ENCODE measurements at places on chromosomes 2 and 18.

DNA sequence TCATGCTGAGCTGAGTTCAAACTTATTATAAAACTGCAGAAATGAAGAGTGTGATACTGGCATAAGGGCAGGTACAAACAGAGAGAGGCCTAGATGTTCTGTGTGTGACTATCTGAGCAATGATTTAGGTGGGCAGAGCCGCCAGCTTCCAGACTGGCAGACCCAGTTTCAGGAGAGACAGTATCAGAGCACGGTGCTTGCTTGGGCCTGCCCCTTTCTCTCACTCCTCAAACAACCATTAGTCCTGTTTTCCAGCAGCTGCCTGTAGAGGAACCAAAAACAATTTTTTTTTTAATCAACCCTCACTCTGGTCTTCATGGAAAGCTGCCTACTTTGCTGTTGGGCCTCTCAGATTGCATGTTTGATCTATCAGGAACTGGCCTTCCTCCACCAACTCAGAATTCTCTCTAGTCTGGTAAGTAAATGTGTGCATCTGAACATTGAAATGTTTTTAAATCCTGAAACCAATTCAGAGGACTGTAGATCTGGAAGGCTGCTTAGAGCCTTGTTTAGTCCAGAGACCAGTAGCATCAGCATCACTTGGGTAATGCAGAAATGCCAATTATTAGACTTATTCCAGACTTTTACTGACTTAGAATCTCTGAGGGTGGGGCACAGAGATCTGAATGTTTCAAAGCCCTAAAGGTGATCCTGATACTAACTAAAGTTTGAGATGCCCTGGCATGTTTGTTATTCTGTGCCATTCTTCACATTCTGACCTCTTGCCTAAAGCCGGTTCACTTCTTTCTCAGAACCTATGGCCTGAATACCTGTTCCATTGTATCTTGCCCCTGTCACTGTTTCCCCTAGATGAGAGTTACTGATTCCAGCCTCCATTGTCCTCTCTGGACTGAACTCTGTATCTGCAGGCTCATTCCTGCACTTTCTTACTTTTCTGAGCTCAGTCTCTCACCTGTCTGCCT, 24.8 kb upstream of the CRIM1 start:
- H3K27me3 ChIP-seq = no peaks in the 10 kb centered on the region
- no peaks in the 10 kb centered on the region for H3K36me3 ChIP-seq
- no peak overlapping the region for H3K4me3 ChIP-seq
- peaks cover 14% of the 10 kb centered on the region for H3K4me1 ChIP-seq
- DNase-seq = no peak

DNA sequence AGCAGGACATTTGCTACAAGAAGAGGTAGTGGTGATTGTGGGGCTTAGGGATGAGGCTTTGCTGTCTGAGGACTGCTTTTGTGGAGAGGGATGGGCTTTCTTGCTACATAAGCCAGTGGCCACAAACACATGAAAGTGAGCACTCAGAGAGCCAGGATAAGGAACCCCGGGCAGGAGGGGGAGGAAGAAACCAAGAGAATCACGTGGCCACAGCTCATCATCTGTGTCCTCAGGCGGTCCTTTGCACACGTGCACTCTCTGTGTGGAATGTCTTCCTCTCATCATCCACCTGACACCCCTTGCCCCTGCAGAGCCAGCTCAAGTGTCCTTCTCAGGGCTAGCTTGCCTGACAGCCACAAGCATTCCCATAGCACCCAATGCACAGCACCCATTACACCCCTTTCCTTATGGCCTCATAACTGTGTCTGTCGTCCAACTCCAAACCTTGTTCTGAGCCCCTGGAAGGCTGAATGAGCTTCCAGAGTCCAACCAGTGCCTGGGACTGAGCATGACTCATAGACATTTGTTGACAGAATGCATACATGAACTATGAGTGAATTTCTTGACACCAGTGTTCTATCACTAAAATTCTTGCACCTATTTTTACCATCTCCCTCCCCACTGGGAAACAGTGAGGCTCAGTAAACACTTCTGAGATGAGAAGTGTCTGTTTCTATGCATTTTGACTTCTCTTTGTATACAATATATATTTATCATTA, 398.3 kb downstream of the ALK start:
- no peak overlapping the region for H3K27ac ChIP-seq
- no peaks in the 10 kb centered on the region for H3K27me3 ChIP-seq
- H3K4me3 ChIP-seq = no peak overlapping the region

DNA sequence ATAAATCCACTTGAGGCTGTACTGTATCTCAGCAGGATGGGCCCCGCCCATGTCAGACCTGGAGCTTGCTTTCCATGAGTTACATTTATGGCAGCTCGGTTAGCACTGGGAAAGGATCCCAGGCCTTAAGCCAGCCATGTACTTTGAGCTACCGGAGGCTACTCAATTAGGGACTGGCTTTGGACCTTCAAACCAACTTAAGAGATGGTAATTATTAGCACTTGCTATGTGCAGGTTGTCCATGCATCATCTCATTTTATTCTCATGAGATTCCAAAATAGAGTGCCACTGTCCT, 64.4 kb downstream of the ACTR2 start:
- H3K27me3 ChIP-seq = no peaks in the 10 kb centered on the region
- no peak overlapping the region for H3K27ac ChIP-seq
- no peak overlapping the region for H3K4me3 ChIP-seq
- no peaks in the 10 kb centered on the region for H3K36me3 ChIP-seq
- H3K4me1 ChIP-seq = no peaks in the 10 kb centered on the region

DNA sequence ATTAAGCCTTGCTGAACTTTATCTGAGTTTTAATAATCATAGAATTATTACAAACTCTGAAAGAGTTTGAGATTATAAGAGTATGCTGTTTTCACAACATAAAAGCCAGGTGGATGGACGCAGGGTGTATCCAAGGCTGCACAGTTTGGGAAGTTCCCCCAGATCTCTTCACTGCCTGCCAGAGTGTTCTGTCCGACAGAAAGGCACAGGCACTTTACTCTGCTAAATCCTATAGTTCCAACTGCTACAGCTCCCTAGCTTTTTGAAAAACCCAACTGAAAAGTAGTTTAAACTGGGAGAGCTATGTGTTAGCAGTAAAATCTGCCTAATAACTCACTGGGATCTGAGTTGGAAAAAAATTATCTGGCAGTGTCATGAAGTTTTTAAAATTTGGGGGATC, 38.0 kb downstream of the MFSD6 start:
- H3K4me3 ChIP-seq = no peak overlapping the region
- H3K4me1 ChIP-seq = no peaks in the 10 kb centered on the region
- H3K36me3 ChIP-seq = no peaks in the 10 kb centered on the region
- no peak for DNase-seq
- no peak overlapping the region for H3K27ac ChIP-seq
- H3K27me3 ChIP-seq = no peaks in the 10 kb centered on the region

GRCh38 chr2:176999301-176999700, 213.3 kb upstream of the HNRNPA3 start:
- H3K27me3 ChIP-seq = no peaks in the 10 kb centered on the region
- no peak overlapping the region for H3K4me3 ChIP-seq
- H3K4me1 ChIP-seq = no peaks in the 10 kb centered on the region
- no peaks in the 10 kb centered on the region for H3K36me3 ChIP-seq

- no peaks in the 10 kb centered on the region for H3K27me3 ChIP-seq
- no peak overlapping the region for H3K27ac ChIP-seq
- no peak for DNase-seq
- no peaks in the 10 kb centered on the region for H3K36me3 ChIP-seq
Measured at GRCh38 chr2:235936493-235936892, 231.7 kb downstream of the GBX2 start.

DNA sequence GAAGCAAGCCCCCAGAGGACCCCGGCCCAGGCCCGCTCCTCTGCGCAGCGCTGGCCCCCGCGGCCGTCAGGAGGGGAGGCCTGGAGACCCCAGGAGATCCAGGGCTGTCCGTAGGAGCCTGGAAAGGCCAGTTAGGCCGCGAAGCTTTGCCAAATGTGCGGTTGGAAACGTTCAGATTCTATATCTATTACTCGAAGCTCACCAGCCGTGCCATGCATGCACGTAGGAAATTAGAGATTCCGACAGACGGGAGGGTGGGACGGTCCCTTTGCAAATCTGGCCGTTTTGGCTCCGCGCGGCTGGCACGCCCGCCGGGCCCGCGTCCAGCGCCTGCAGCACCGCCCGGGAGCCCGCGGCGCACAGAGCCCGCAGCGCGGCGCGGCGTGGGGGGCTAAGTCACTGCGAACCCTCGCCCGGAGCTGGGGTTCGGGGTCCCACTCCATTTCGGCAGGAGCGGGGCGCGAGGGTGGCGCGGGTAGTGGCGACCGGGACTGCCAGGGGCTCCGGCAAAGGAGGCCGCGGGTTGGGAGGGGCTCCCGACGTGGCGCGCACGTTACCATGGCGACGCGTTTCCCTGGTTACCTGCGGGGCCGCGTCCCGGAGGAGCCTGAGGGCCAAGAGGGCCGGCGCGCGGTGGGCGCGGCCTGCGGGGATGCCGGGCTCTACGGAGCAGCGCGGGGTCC, 488.6 kb upstream of the SMIM21 start:
- H3K4me3 ChIP-seq = no peak overlapping the region
- no peaks in the 10 kb centered on the region for H3K36me3 ChIP-seq
- DNase-seq = no peak
- H3K4me1 ChIP-seq = no peaks in the 10 kb centered on the region

- H3K4me3 ChIP-seq = no peak overlapping the region
- H3K27me3 ChIP-seq = no peaks in the 10 kb centered on the region
- H3K4me1 ChIP-seq = no peaks in the 10 kb centered on the region
- no peak overlapping the region for H3K27ac ChIP-seq
- H3K36me3 ChIP-seq = no peaks in the 10 kb centered on the region
Measured at GRCh38 chr2:80894486-80894885, 589.9 kb upstream of the LRRTM1 start.

DNA sequence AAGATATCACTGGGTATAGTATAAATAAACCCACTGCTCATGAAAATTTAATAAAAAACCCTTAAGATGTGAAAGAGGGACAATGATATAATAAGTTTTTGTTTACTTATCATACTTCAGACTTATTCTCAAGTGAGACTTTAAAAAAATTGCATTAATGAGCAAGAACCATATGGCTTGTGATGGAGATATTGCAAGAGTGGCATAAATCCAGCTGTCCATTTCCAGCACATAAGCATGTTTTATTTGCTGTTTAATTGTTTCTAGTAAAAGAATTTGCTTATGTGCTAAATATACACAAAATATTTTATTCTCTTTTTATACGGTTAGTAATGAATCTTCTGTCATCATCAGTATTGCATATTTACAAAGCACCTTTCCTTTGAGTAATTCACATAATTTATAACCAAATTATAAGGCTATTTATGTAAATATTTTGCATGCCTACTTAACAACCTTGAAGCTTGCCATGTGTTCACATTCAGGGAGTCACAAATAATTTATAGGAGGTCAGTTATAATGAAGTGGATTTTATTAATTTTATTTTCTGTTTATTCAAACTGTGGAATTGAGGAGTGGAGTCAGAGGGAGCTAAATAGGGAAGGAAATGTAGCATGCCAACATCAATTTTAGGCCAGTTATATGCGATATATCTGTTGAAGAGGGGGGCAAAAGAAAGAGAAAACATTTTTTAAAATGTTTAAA, 318.5 kb upstream of the CWC22 start:
- DNase-seq = no peak
- no peaks in the 10 kb centered on the region for H3K4me1 ChIP-seq
- H3K4me3 ChIP-seq = no peak overlapping the region
- H3K27ac ChIP-seq = no peak overlapping the region

GRCh38 chr2:223100061-223100511, 48.1 kb downstream of the KCNE4 start:
- H3K27ac ChIP-seq = no peak overlapping the region
- no peaks in the 10 kb centered on the region for H3K27me3 ChIP-seq
- H3K4me1 ChIP-seq = no peaks in the 10 kb centered on the region
- DNase-seq = no peak
- H3K4me3 ChIP-seq = no peak overlapping the region

GRCh38 chr2:220962556-220962955, 609.5 kb downstream of the EPHA4 start:
- no peaks in the 10 kb centered on the region for H3K27me3 ChIP-seq
- DNase-seq = no peak
- H3K4me3 ChIP-seq = no peak overlapping the region
- H3K36me3 ChIP-seq = no peaks in the 10 kb centered on the region

GRCh38 chr18:58221060-58221725, 177.2 kb downstream of the NEDD4L start:
- no peaks in the 10 kb centered on the region for H3K27me3 ChIP-seq
- peak overlapping the region; percentile 87 for H3K27ac ChIP-seq
- peaks cover 30% of the 10 kb centered on the region for H3K4me1 ChIP-seq
- DNase-seq = peak; percentile 82
- no peaks in the 10 kb centered on the region for H3K36me3 ChIP-seq
- H3K4me3 ChIP-seq = peak overlapping the region; percentile 69

DNA sequence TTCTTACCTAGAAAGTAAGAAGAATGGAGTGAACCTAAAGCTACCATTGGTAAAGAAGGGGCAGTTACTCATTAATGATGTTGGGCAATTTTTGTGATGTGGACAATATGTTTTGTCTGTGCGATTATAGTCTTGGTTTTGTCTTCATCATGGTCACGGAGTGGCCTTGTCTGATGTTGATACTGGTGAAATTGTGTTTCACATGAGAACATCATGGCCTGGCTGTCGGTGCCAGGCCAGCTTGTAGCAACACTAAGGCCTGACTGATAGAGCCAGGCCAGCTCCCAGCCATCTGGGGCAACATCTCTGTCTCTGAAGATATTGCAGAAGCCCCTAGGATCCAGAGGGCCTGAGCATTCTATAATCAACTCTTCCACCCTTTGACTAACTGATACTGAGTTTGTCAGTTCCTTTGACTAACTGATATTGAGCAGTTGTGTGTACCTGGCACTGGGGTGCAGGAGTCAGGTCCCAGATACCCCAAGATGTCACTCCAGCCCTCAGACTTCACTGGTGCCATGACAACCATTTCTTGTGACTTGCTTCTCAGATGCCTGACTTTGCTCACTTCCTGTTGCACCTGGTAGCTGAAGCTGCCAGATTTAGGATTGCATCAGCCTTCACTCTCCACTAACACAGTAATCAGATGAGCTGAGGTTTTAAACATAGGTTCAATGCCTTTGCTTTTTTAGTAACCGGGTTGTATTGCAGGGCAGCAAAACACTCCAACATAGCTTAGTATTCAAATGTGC, 62.5 kb downstream of the RPIA start:
- no peak for DNase-seq
- no peak overlapping the region for H3K27ac ChIP-seq
- H3K27me3 ChIP-seq = no peaks in the 10 kb centered on the region
- no peaks in the 10 kb centered on the region for H3K4me1 ChIP-seq

DNA sequence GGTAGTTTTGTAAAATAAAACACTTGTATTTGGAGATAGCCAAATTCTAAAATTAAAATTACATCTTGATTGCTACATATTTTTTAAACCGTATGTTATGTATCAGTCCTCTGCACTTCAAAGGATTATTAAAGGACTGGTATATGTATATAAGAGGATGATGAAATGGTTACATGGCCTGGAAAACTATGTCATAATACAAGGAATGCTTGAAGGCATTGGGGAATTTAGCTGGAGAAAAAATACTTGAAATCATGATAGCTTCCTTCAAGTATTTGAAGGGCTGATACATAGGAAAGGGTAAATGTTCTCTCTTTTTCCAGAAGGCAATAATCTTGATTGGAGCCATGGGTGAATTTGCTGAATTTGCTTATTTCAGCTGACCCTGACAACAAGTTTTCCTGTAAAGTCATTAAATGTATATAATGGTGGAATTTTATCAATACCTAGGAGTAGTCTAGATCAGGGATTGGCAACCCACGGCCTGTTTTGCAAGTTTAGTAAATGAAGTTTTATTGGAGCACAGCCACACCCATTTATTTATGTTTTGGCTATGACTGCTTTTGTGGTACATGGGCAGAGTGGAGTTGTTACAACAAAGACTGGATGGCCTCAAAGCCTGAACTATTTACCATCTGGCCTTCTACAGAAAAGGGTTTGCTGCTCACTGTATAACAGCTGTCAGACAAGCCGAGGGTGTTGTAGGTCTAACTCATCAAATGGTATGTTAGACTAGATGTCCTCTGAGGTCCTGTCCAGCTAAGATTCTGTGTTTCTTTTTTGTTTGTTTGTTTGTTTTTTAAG, 34.4 kb downstream of the ACYP2 start:
- no peak for DNase-seq
- H3K36me3 ChIP-seq = no peaks in the 10 kb centered on the region
- no peaks in the 10 kb centered on the region for H3K4me1 ChIP-seq
- H3K4me3 ChIP-seq = no peak overlapping the region
